Gastrocnemius medialis (tissue), 4 donors: ENCODE measurements at places on chromosomes 4 and X.

- no peak for DNase-seq
These were observed 105.2 kb upstream of the NOCT start for GRCh38 chr4:138910195-138910913.

DNA sequence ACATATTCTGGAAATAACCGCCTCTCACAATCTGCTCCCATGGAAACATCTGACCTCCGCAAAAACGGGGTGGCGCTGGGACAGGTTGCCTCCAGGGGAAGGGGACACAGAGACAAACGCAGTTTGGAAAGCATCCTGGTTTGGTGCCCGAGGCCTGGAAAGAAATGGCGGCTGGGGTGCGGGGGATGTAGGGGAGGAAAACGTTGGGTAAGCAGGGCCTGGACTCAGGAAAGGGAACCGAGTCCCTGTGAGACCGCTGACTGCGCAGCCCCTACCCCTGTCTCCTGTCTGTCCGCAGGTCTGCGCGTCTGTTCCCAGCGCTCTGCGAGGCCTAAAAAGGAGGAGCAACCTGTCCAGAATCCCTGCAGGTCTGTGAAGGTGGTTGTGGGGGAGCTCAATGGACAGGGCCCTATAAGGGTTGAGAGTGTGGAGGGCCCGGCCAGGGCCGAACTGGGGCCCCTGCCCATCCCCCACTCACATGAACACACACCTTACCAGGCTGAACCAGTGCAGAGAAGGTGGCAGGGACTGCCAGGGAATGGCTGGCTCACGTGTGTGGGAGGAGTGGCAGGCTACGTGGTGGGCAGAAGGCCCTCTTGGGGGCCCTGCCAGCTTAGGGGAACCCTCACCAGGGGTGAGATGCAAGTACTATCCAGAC lies 672 bp downstream of the TCEAL3 start:
- no peak for DNase-seq

DNA sequence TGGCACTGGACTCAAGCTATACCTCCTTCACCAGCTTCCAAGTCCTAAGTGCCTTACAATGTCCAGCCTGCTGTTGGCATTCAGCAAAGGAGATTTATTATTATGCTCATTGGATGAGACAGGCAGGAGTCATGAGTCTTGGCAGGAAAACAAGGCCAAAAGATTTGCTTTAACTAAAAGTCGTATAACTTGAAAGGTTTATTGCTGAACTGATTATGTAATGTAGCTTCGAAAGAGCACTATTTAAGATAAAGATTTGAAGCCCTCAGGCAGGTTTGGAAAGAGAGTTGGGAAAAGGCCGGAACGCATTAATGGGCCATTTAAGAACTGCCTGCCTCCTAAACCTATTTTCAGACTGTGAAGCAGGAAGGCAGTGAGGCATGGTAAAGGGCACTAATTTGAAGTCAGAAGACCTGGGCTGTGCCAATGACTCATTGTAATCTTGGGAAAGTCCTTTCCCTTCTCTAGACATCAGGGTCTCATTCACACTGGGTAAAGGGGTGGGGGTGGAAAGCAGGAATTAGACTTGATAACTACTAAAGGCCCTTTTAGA lies 280.5 kb upstream of the EDA2R start:
- DNase-seq: no peak

- DNase-seq: no peak
These were observed 54.1 kb upstream of the IBSP start for GRCh38 chr4:87745064-87745807.

- no peak for DNase-seq
These were observed 66.4 kb downstream of the ATOH1 start for GRCh38 chr4:93894995-93895394.

- no peak for DNase-seq
These were observed 89.5 kb upstream of the CITED1 start for GRCh38 chrX:72395237-72395636.

DNA sequence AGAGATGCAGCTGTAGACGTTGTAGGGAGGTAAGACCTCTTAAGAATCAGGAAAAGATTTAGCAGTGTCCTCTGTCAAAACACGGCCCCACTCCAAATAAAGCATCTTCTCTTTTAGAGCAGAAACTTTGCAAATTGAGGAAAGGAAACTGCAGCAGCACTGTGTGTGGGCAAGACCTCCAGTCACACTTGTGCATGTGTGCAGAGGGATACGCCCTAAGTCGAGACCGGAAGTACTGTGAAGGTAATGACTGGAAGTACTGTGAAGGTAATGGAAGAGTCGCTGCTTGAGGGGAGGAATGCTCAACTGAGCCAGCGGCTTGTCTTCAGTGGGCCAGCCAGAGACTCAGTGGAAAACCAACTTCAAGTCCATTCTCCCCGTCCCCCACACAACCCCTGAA lies 46.5 kb downstream of the EGF start:
- DNase-seq: no peak

DNA sequence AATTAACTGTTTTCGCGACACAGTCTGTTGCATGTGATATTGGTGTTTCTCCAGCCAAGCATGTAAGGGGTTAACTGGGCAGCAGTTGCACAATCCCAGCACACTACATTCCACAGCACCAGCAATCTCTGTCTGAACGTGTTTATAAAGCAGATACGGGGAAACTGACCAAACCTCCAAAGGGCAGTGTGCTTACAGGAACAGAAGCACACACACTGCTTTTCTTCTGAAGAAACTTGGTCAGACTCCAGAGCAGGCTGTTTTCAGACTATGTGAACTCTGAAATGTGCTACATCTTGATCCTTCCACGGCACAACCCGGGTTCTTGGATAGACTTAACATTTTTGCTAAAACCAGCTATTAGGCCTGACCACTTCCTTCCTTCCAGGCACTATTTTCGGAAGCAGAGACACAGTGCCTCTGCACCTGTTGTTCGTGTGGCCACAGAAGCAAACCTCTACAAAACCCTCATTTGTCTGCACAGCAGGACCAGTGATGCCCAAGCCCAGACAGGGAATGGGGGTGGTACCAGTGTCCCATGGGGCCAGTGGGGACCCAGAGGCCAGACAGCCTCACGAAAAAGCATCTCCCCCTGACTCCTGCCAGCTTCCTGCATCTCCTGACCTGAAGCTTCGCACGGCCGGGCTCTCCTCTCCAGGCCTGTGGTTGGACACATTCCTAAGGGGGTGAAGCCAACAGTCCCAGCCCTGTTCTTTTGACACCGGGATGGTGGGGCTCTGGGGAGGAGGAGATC lies 90.1 kb downstream of the IRF2 start:
- DNase-seq: no peak

DNA sequence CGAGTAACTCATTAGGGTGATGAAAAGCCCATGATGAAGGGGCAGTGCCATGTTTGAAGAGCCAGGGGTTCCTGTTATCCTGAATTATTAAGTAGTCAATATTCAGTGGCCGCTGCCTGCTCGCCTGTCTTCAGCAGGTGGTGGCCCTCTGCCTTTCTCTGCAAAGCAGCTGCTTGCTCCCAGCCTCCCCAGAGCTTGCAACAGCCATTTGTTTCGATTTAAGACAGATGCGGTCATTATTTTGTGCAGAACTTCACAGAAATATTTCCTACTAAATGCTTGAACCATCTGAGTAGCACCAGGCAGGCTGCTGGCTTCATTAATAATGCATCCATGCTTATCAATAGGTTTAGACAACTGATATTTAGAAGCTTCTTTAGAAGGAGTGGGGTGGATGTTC lies 104.3 kb upstream of the TTC29 start:
- no peak for DNase-seq

DNA sequence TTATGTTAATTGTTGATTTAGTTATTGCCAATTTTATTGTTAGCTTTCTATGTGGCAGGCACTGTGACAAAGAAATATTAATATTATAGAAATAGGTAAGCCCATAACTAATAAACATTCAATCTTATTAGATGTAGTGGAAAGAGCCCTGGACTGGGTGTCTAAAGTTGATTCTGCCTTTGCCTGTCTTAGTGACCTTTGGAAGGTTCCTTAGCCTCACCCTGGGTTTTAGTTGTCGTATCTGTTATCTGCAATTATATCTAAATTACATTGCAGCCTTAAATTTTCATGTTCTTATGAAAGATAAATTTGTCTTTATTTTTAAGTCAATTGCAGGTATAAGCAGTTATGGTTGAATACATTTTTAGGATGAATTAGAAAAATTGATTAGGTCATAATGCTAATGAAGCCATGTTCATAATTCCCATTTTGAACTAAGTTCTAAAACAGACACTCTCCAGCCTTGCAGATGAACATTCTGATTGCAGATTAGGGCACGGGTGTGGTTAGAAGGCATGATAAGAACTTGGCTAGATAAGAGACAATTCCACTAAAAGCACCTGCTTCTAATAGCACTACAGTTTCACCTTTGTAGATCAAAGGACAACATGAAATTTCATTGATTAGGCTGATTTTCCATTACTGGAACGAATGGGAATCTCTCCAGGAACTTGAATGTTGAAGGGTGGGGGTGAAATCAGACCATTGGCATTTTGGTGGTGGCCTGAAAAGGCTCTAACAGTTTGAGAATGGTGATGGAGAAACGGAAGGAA lies 17.3 kb upstream of the ENPEP start:
- DNase-seq: no peak

- DNase-seq: no peak
These were observed 19.7 kb upstream of the GRPR start for GRCh38 chrX:16103625-16104024.

DNA sequence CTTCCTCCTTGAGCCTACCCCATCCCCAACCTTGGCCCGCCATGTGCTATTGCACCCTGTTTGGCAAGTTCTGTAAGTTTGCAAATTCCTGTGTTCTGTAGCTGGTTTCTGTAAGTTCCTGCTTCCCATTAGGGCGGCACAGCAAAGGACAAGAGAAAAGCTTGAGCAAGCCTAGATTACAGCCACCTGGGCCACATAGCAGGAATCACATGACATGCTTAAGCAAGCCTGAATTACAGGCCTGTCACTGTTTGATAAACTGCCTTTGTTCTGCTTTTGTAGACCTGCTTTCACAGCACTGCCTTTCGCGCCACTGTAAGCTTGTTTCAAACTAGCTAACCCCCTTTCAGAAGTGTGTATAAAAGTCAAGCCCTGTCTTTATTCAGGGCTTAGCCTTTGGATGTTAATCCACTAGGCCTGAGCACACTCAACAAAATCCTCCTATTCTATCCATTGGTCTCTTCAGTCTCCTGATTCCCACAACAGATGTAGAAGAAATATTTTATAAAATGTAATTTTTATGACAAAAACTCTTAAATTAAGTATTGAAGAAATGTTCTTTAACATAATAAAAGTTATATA lies 906.8 kb upstream of the NDST4 start:
- DNase-seq: no peak

DNA sequence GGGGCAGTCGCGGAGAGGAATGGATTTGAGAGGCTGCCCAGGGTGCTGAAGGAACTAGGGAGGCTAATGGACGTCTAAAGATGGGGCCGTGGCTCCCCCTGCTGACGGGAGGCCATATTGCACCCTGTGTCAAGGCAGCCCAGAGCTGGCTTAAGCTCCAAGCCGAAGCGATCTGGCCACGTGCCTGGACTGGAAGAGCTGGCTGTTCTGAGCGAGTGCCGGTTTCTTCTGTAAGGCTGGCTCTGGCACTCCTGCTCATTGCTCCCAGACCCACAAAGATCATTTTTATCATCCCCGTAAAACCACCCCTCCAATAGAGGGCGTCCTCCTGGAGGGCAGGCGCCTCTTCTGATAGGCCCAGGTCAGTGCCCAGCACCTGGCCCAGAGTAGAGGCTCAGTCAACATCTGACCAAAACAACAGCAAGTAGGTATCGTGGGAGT lies 5.6 kb downstream of the PNCK start:
- DNase-seq: peak; percentile 41

GRCh38 chr4:33088713-33089112 lies 2368.5 kb downstream of the PCDH7 start:
- no peak for DNase-seq

DNA sequence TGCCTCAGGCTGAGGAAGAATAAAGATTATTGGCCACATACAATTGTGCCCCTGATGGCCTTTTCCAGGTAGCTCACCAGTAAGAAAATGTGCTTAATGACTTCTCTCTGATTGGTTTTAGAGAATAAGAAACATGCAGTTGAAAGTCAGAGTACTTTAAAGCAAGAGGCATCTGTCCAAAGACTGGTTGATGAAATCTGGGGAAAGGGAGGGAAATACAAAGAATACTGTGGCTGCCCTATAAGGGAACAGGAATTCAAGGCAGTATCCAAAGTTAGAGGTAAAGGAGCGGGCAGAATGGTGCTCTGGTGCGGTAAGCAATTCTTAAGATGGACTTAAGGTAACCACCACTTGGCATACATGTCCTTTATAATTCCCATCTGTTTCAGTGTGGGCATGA lies 11.4 kb downstream of the PBDC1 start:
- no peak for DNase-seq

GRCh38 chr4:164056426-164057142 lies 562.1 kb downstream of the TMA16 start:
- no peak for DNase-seq

- DNase-seq: no peak
These were observed 1323.4 kb downstream of the C4orf33 start for GRCh38 chr4:130419211-130419975.

DNA sequence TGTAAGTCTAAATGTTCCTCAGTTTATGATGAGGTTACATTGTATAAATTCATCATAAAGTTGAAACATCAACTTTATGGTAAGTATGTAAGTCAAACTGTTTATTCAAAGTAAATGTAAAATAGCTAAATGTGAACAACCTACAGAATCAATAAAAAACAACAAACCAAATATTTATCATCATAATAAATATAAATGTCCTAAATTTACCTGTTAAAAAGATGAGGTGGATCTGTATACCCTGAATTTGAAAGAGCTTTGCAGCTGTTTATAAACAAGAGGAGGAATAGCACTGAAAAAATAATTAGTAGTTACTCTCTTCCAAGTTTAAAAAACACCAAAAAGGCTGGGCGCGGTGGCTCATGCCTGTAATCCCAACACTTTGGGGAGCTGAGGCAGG lies 13.7 kb downstream of the ABHD18 start:
- no peak for DNase-seq
